ENCODE measurements at places on chromosomes 4 and X.

- H3K27me3 ChIP-seq = peaks cover 12% of the 10 kb centered on the region
- DNase-seq = no peak
- H3K4me3 ChIP-seq = no peak overlapping the region
- H3K27ac ChIP-seq = no peak overlapping the region
- no peaks in the 10 kb centered on the region for H3K36me3 ChIP-seq
Observed at GRCh38 chr4:53855581-53856250, 208.7 kb downstream of the CHIC2 start.

DNA sequence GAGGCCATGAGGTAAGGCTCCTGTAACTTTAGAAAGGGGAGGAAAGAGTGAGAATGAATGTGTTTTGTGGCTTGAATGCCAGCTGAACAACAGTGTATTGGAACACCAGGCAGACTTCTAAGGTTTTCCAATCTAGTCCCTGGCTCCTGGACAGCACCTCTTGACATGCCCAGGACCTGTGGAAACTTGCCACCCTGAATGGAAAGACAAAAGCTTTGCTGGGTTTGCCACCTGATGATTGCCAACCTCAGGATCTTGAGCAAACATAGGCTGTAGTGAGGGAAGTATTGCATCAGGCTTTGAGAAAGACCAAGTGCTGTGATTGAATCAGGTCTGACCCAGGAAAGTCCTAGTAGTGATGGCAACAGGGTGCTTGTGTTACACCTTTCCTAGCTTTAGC is 1393.1 kb upstream of the DIAPH2 start:
- no peak overlapping the region for H3K4me3 ChIP-seq
- H3K4me1 ChIP-seq = no peaks in the 10 kb centered on the region
- H3K27ac ChIP-seq = no peak overlapping the region
- H3K36me3 ChIP-seq = no peaks in the 10 kb centered on the region

GRCh38 chr4:176741253-176741652 is 51.5 kb downstream of the VEGFC start:
- H3K27me3 ChIP-seq = no peaks in the 10 kb centered on the region
- no peaks in the 10 kb centered on the region for H3K36me3 ChIP-seq
- no peak for DNase-seq
- no peak overlapping the region for H3K27ac ChIP-seq

- DNase-seq = peak; percentile 37
- no peak overlapping the region for H3K4me3 ChIP-seq
- H3K27me3 ChIP-seq = no peaks in the 10 kb centered on the region
- peaks cover 9% of the 10 kb centered on the region for H3K4me1 ChIP-seq
- H3K36me3 ChIP-seq = no peaks in the 10 kb centered on the region
- no peak overlapping the region for H3K27ac ChIP-seq
Observed at GRCh38 chrX:43750248-43750676, 94.2 kb downstream of the MAOA start.

GRCh38 chr4:77834403-77834802 is 15.2 kb upstream of the CNOT6L start:
- no peak overlapping the region for H3K4me3 ChIP-seq
- H3K27me3 ChIP-seq = peaks cover 3% of the 10 kb centered on the region
- H3K4me1 ChIP-seq = peaks cover 7% of the 10 kb centered on the region

GRCh38 chr4:159103384-159103990 is 608 bp downstream of the RAPGEF2 start:
- H3K4me3 ChIP-seq = peak overlapping the region; percentile 65
- H3K27ac ChIP-seq = no peak overlapping the region
- DNase-seq = peak; percentile 52
- H3K4me1 ChIP-seq = peaks cover 49% of the 10 kb centered on the region
- no peaks in the 10 kb centered on the region for H3K36me3 ChIP-seq
- H3K27me3 ChIP-seq = peaks cover 7% of the 10 kb centered on the region

DNA sequence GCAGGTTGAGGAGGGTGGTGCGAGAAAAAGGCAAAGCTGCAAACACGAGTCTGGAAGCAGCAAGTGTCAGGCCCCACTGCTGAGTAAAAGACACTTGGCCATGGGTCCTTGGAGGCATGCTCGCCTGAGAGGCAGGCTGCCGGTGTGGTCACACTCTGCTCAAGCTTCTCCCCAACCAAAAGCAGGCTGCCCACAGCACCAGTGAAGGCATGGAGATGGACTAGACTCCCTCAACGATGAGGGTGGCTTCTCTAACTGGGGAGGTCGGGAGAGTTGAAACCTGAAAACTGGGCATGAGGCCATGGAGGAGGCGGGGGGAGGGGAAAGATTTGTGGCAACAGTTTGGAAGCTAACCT is 86.5 kb downstream of the ATG4A start:
- H3K4me1 ChIP-seq = no peaks in the 10 kb centered on the region
- no peak overlapping the region for H3K27ac ChIP-seq
- no peaks in the 10 kb centered on the region for H3K36me3 ChIP-seq
- DNase-seq = no peak
- H3K27me3 ChIP-seq = no peaks in the 10 kb centered on the region

- H3K27ac ChIP-seq = no peak overlapping the region
- no peak overlapping the region for H3K4me3 ChIP-seq
- H3K27me3 ChIP-seq = no peaks in the 10 kb centered on the region
- H3K4me1 ChIP-seq = no peaks in the 10 kb centered on the region
Observed at GRCh38 chrX:97787311-97787710, 903.6 kb downstream of the RPA4 start.

- no peaks in the 10 kb centered on the region for H3K36me3 ChIP-seq
- no peaks in the 10 kb centered on the region for H3K4me1 ChIP-seq
- H3K27ac ChIP-seq = no peak overlapping the region
- H3K27me3 ChIP-seq = no peaks in the 10 kb centered on the region
Observed at GRCh38 chrX:32937043-32937442, 274.3 kb downstream of the DMD start.

- no peaks in the 10 kb centered on the region for H3K4me1 ChIP-seq
- no peaks in the 10 kb centered on the region for H3K36me3 ChIP-seq
- no peak overlapping the region for H3K4me3 ChIP-seq
- DNase-seq = no peak
- H3K27me3 ChIP-seq = no peaks in the 10 kb centered on the region
- H3K27ac ChIP-seq = no peak overlapping the region
Observed at GRCh38 chrX:5650904-5651303, 577.8 kb downstream of the NLGN4X start.

- DNase-seq = no peak
- H3K4me1 ChIP-seq = peaks cover 17% of the 10 kb centered on the region
- no peaks in the 10 kb centered on the region for H3K36me3 ChIP-seq
- H3K4me3 ChIP-seq = no peak overlapping the region
Observed at GRCh38 chr4:11431111-11431510, 2.4 kb upstream of the HS3ST1 start.

DNA sequence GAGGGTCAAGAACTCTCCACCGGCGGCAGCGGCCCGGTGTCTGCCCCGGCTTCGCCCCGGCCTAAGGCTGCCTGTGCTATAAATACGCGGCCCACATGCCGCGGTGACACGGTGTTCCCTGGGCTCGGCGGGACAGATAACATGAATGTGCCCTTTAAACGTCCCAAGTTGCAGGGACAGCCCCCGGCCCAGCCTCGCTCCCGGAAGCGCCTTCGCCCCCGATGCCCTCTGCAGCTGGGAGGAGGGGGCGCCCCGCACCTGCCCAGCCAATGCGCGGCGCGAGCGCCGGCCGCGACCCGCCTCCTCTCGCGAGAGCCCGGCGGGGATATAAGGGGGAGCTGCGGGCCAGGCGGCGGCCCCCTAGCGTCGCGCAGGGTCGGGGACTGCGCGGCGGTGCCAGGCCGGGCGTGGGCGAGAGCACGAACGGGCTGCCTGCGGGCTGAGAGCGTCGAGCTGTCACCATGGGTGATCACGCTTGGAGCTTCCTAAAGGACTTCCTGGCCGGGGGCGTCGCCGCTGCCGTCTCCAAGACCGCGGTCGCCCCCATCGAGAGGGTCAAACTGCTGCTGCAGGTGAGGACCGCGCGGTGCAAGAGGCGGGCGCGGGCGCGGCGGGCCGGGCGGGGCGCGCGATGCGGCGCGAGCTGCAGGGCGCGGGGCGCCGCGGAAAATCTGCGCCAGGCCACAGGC is at the start of gene SLC25A4:
Gene SLC25A4, plus strand, starts transcription at position 355 of the 689 bp plus-strand sequence. Its CDS starts 107 bp downstream, at position 462.
- peak within 1 kb of the TSS; percentile 74 for H3K4me3 ChIP-seq
- peaks cover 10% of the 10 kb centered on the region for H3K4me1 ChIP-seq
- H3K36me3 ChIP-seq = no peaks in the 10 kb centered on the region
- DNase-seq = peak; percentile 66
- no peak within 1 kb of the TSS for H3K27ac ChIP-seq

DNA sequence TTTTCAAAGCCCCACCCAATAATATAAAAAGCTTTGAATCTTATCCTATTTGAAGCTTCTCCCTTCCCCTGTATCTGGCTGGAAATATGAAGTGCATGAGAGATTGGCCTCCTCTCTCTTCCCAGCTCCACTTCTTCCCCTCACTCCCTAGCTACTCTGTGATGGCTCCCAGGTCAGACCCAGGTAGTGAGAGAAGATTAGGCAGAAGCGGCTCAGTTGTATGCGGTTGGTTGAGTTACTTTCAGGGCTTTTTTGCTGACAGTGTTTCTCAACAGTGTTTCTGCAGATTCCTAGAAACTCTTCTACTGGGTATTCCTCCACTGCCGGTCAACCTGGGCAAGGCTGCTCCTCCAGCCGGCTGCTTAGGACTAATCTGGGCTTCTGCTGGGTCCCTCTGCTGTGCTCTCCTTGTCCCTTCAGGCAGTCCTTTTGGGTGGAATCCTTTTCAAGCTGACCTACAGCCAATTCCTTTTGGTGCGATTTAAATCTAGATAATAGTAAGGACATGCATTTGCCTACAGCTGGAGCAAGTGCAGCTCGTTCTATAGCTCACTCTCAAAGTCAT is 87.4 kb upstream of the SLC7A11 start:
- H3K27me3 ChIP-seq = no peaks in the 10 kb centered on the region
- no peak overlapping the region for H3K4me3 ChIP-seq
- no peaks in the 10 kb centered on the region for H3K36me3 ChIP-seq

- no peak overlapping the region for H3K4me3 ChIP-seq
- H3K4me1 ChIP-seq = no peaks in the 10 kb centered on the region
- no peak for DNase-seq
- H3K27ac ChIP-seq = no peak overlapping the region
- H3K36me3 ChIP-seq = no peaks in the 10 kb centered on the region
Observed at GRCh38 chrX:1139185-1139500, 73.3 kb downstream of the CRLF2 start.

DNA sequence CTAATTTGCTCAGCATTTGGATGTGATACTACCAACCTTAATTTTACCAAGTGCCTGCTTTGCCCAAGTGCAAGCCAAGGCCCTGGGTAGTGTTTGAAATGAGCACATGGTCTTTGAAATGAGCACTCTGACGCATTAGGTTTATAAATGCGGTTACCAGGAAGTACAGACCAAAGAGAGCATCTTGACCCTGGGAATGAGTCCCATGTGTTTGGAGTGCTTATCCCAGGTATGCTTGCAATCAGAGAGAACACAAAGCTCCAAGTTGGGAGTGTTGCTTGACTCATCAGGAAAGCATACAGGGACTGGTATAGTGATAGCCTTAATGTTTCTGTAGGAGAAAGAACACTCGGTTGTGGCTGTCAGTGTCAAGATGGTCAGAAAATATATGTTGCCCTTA is 203.6 kb upstream of the MAMLD1 start:
- H3K4me3 ChIP-seq = no peak overlapping the region
- H3K27me3 ChIP-seq = no peaks in the 10 kb centered on the region
- no peaks in the 10 kb centered on the region for H3K36me3 ChIP-seq
- H3K27ac ChIP-seq = no peak overlapping the region
- H3K4me1 ChIP-seq = no peaks in the 10 kb centered on the region
- no peak for DNase-seq

GRCh38 chr4:8615366-8615765 is 22.8 kb downstream of the CPZ start:
- H3K36me3 ChIP-seq = no peaks in the 10 kb centered on the region
- H3K4me3 ChIP-seq = no peak overlapping the region
- no peak for DNase-seq
- no peaks in the 10 kb centered on the region for H3K27me3 ChIP-seq
- H3K4me1 ChIP-seq = no peaks in the 10 kb centered on the region
- no peak overlapping the region for H3K27ac ChIP-seq

GRCh38 chr4:6189511-6189910 is 10.8 kb downstream of the JAKMIP1 start:
- H3K27me3 ChIP-seq = no peaks in the 10 kb centered on the region
- peaks cover 37% of the 10 kb centered on the region for H3K36me3 ChIP-seq
- H3K27ac ChIP-seq = peak overlapping the region; percentile 31
- peaks cover 18% of the 10 kb centered on the region for H3K4me1 ChIP-seq
- DNase-seq = no peak

DNA sequence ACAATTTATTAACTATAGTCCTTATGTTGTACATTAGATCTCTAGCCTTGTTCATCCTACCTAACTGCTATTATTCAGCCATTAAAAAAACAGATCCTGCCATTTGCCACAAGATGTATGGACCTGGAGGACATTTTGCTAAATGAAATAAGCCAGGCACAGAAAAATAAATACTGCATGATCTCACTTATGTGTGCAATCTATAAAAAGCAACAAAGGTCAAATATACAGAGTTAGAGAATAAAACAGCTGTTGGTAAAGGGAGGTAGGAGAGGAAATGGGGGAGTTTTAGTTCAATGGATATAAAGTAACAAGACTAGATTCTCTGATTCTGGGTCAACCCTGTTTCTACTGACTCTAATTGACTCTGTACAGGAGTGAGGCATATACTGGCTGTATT is 103.3 kb upstream of the FAM9C start:
- H3K27me3 ChIP-seq = no peaks in the 10 kb centered on the region
- peaks cover 6% of the 10 kb centered on the region for H3K36me3 ChIP-seq
- H3K4me3 ChIP-seq = no peak overlapping the region
- H3K4me1 ChIP-seq = peaks cover 18% of the 10 kb centered on the region
- DNase-seq = no peak
